ENCODE measurements at places on chromosomes 4 and X.

DNA sequence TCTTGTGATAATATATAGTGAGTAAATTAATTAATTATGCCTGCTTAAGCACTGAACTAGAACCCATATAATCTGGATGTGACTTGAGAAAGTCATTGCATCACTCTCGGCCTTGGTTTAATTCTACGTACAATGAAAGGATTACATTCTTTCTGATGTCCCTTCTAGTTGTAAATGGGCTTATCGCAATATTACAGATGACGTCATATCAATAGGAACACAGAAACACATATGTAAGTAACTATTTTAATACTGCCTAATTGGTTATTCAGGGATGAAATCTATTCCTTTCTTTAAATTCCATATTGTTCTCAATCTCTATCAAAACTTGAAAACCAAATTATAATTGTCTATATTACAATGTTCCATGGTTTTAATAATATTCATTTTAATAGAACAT is 504.6 kb downstream of the PRR32 start:
- DNase-seq: no peak

DNA sequence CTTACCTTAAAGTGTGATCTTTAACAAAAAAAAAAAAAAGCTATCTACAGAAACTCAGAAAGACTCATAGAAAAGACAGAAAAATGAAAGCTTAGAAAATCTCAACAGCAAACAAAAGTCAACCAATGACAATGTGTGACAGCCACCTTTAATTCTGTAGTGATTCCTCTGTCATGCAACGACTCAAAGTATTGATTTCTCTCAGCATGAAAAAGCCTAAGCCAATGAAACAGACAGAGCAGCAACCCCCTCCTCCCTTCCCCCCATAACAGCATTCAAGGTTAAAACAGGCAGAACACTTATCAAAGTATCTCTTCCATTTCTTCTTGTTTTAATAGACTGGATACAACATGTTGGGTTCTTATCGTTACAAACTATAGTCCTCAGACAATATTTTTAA is 112.5 kb downstream of the MAB21L2 start:
- no peak for DNase-seq

DNA sequence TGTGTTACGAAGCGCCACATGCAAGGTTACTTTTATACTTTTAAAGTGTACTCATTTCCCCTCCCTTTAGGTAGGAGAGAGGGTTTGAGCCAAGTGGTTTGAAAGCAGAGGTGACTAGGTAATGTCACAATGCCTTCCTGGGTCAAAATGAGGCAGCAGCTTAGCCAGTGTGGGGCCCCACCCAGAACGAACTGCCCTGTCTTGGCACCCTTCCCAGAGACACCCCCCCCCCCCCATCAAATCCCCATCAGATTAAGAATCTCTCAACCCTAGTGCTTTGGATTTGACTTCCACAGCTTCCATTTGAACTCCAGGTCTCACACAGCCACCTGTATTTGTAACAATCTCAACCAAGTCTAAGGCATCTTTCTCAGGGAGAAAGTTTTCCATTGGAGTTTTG is 31.1 kb downstream of the BCOR start:
- DNase-seq: no peak

- no peak for DNase-seq
These were observed 14.0 kb upstream of the HMGB3 start for GRCh38 chrX:150968862-150969720.

GRCh38 chr4:80125252-80126177 is 52.5 kb upstream of the ANTXR2 start:
- DNase-seq: peak; percentile 30

DNA sequence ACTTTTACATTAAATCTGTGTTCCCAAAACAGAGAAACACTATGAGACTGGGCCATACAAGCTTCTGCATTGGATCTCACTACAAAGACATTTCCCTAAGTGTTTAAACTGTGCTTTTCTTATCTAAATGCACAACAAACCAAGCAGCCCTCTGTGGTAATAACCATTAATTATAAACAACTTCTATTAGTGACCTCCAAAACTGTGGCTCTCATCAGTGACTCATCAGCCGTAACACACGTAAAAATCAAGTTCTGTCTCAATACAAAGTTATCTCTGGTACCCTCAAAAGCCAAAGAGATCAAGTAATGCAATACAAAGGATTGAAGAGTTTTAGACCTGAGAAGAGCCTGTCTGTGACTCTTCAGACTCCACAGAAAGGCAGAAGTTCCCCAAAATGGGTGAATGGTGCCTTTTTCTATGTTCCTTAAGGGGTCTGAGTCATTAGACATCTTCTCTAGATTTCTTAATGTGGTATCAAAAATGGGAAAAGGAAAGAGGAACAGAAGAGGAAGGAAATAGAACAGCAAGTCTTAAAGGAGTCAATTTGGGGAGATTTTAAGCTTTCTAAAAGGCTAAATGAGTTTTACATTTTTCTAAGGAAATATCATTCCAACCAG is 189.8 kb upstream of the PPP1R2C start:
- no peak for DNase-seq

- DNase-seq: no peak
These were observed 182.6 kb downstream of the ATOH1 start for GRCh38 chr4:94011190-94011589.

GRCh38 chrX:10111364-10112148 is 45.2 kb upstream of the CLCN4 start:
- peak; percentile 56 for DNase-seq
